Tongue (tissue), 3 donors: ENCODE measurements at places on chromosomes 2 and 18. TPM values are rescaled to one million over a fixed set of nuclear protein-coding genes. Genes with fewer than 3 reads are reported as not detected.

MFSD6 gene
- total RNA-seq, result 33.5 TPM

GRCh38 chr2:3305952-3306351 lies 71.7 kb downstream of the EIPR1 start:
- DNase-seq, result no peak

DNA sequence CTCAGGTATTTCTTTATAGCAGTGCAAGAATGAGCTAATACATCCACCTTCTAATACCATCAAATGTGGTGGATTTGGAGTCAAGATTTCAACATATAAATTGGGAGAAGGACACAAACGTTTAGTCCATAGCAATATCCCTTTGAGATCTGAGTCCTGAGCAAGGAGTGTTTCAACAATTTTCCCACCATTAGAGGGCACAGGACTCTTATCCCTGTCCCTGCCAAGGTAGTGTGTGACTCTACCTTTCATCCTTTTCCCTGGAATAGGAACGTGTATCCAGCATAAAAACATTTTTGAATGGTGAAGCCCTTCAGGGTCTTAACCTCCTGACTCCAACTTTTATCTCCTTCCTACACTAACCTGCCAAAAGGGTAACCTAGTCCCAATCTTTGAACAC lies 181.3 kb upstream of the SRD5A2 start:
- DNase-seq, result no peak

DNA sequence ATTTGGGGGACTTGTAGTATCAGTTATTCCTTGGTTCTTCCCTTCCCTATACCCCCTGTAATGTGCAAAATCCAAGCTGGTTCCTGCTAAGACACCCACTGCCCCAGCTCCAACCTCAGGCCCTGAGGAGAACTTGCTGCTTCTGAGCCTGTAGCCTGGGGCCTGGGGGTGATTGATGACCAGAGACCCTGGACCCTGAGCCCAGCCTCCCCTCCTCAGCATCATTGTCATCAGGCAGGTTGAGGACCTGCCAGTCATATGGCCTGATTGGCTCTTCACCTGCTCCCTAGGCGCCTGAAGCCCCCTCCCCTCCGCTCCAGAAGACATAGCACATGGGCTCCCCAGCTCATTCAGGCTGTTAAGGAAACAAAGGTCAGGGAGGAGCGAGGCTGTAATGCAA lies 73.8 kb upstream of the YWHAQ start:
- no peak for DNase-seq
